Aorta (tissue), 5 donors: ENCODE measurements at places on chromosomes 6 and 20. TPM values are rescaled to one million over a fixed set of nuclear protein-coding genes. Genes with fewer than 3 reads are reported as not detected.

GRCh38 chr6:85593438-85594196, at the start of gene SNX14:
Gene SNX14, minus strand, starts transcription at chr6:85593858. Its CDS starts 140 bp downstream, at chr6:85593718.
- H3K27ac ChIP-seq, result peak within 1 kb of the TSS; percentile 92
- H3K27me3 ChIP-seq, result no peaks in the 10 kb centered on the region
- DNase-seq, result peak; percentile 98
- H3K4me1 ChIP-seq, result no peaks in the 10 kb centered on the region
- H3K36me3 ChIP-seq, result no peaks in the 10 kb centered on the region

- H3K36me3 ChIP-seq, result peaks cover 5% of the 10 kb centered on the region
- H3K4me3 ChIP-seq, result no peak overlapping the region
- H3K27ac ChIP-seq, result no peak overlapping the region
- H3K4me1 ChIP-seq, result no peaks in the 10 kb centered on the region
- no peak for DNase-seq
These were observed 17.5 kb downstream of the EDEM2 start for GRCh38 chr20:35129647-35130069.

- H3K4me1 ChIP-seq, result no peaks in the 10 kb centered on the region
- H3K36me3 ChIP-seq, result no peaks in the 10 kb centered on the region
- no peaks in the 10 kb centered on the region for H3K27me3 ChIP-seq
- no peak for DNase-seq
These were observed 24.7 kb downstream of the MOCS3 start for GRCh38 chr20:50983321-50983720.

DNA sequence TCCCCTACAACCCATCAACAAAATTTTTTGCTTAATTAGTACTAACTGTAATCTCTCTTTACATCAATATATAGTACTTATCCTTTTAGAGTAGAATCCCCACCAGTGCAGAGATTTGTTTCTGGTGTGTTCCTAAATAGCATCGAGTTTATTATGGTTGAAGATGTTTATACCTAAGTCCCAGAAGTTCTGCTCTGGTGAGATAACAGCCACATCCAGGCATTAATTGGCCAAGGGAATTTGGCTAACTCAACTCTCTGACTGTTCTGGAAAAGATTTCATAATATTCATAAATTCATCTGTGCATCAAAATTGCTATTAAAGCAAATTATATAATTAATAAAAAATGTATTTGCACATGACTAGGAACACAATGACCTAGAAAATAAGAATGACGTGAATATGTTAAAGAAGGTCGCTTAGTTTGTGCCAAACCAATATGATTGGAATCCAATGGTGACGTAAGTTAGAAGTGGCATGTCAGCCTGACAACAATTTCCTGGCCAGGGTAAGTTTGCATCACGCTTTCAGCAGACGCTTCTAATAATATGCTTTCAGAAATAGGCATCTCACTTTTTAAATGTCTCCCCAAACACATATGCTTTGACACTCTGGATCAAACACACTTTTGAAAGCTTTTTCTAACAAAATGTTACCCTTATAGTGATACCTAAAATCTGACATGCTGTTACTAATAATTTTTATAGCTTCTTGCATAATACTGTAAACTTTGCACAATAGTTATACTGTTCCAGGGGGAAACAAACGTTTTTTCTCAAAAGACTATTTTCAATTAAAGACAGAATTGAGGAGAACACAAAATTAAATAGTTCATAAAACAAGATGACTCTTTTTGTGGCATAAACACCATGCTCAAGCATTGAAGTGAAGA, 236.7 kb downstream of the TENT5A start:
- no peak overlapping the region for H3K27ac ChIP-seq
- DNase-seq, result no peak
- no peaks in the 10 kb centered on the region for H3K36me3 ChIP-seq
- no peak overlapping the region for H3K4me3 ChIP-seq
- no peaks in the 10 kb centered on the region for H3K27me3 ChIP-seq

DNA sequence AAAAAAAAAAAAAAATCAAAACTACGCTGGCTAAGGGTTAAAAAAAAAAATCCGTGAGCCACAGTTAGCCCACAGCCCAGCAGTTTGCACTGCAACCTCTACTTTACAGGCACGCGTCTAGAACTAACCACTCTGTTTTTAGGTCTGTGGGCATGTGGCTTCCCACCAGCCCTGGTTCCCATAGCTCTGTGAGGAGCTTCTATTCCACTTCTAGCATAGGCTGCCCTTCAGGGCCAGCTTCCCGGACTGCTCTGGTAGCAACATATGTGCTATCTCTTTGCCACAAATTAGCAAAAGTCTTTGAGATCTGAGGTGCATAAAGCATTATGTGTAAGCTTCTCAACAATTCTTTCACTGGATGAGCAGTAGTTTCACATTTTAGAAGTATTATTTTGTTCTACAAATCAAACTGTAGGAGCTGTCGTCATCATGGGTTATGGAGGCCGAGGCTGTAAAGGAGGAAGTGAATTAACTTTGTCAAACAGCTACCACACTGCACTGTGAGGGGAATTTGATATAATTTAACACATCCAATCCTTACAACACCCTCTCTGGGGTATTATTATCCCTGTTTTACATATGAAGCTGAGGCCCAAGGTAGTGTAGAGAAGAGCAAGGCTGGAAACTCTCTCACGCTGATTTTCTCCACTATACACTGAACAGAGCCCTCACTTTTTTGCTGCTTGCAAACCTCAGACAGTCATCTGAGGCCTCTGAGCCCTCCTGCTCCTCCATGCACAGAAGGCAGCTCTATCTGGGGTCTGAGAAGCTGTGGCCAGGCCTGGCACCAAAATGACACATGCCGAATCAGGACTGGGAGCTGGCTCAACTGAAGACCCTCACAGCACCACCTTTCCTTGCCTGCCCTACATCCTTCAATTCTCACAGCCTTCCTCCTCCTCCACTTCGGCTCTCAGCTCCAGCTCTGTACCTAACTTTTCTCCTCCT, 35.4 kb downstream of the MAN1A1 start:
- H3K4me1 ChIP-seq, result no peaks in the 10 kb centered on the region
- no peak for DNase-seq
- H3K27ac ChIP-seq, result no peak overlapping the region
- H3K27me3 ChIP-seq, result no peaks in the 10 kb centered on the region

GRCh38 chr6:146892613-146893401, 294.0 kb downstream of the ADGB start:
- DNase-seq, result no peak
- no peaks in the 10 kb centered on the region for H3K4me1 ChIP-seq
- H3K27ac ChIP-seq, result no peak overlapping the region
- H3K27me3 ChIP-seq, result no peaks in the 10 kb centered on the region
- H3K4me3 ChIP-seq, result no peak overlapping the region

DNA sequence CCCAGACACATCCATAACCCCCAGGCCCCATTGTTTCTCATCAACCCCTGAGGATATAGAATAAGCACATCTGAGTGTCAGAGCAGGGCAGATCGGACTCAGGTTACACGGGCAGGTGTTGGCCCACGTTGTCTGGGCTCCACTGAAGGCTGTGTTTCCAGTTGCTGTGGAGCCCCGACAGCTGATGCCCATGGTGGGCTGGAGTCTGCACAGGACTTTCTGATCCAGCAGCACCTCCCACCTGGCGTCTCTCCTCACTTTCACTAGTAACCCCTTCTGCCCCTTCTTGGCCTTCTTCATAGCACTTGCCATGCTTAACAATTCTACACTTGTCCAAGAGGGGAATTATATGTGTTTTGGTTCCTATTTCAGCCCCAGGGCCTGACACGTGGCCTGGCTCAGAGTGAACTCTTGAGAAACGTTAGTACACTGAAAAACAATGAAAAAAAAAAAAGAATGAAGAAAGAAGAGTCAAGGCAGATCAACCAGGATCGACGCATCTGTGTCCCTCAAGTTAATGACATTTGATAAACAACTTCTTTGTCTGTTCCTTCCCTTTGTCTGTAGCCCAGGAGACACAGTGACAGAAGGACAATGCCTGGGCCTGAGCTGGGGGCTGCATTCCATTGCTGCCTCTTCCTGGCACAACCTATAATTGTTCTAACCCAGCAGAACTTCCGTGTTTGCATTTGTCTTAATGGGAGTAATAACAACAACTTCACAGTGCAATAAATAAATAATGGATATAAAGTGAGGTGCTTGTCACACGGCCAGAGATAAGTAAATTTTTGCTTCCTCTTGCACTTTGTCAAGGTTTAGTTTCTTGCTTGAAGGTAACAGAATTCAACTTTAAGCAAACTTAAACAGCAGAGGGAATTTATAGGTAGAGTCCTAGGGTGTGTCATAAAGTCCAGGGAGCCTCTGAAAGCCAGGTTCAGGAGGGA, 224.2 kb upstream of the SSTR4 start:
- H3K4me3 ChIP-seq, result no peak overlapping the region
- no peaks in the 10 kb centered on the region for H3K4me1 ChIP-seq
- H3K36me3 ChIP-seq, result no peaks in the 10 kb centered on the region
- DNase-seq, result no peak
- no peak overlapping the region for H3K27ac ChIP-seq

GRCh38 chr6:168865-169455, 123.3 kb upstream of the DUSP22 start:
- no peaks in the 10 kb centered on the region for H3K4me1 ChIP-seq
- no peak overlapping the region for H3K27ac ChIP-seq
- no peaks in the 10 kb centered on the region for H3K27me3 ChIP-seq
- no peak for DNase-seq
- H3K36me3 ChIP-seq, result no peaks in the 10 kb centered on the region

MYT1 gene
- not detected for total RNA-seq

LAMA4 gene
- 150 TPM for total RNA-seq

NT5E gene
- 63.2 TPM for total RNA-seq
